ENCODE measurements at places on chromosomes 5 and 9. TPM values are rescaled to one million over a fixed set of nuclear protein-coding genes. Genes with fewer than 3 reads are reported as not detected.

The PKN3 gene
- 1.4 TPM for polyA plus RNA-seq

The ITGA2 gene
- polyA plus RNA-seq = not detected

The QRFP gene
- polyA plus RNA-seq = 0.07 TPM

The EPB41L4B gene
- not detected for polyA plus RNA-seq

The KCNV2 gene
- polyA plus RNA-seq = not detected

The ENTPD2 gene
- not detected for polyA plus RNA-seq

The ERMP1 gene
- polyA plus RNA-seq = 4.9 TPM

The DNM1 gene
- polyA plus RNA-seq = 0.63 TPM

The PALM2AKAP2 gene
- polyA plus RNA-seq = not detected

The CAMK2A gene
- not detected for polyA plus RNA-seq

The NELFB gene
- 47.1 TPM for polyA plus RNA-seq

The HTR1A gene
- not detected for polyA plus RNA-seq

The LCN1 gene
- polyA plus RNA-seq = not detected

The IL13 gene
- polyA plus RNA-seq = 0.14 TPM

The IFNB1 gene
- not detected for polyA plus RNA-seq

The TRPM3 gene
- not detected for polyA plus RNA-seq

The LSM11 gene
- polyA plus RNA-seq = 0.97 TPM

The ZNF79 gene
- 3.3 TPM for polyA plus RNA-seq

The PCAT7 gene
- polyA plus RNA-seq = not detected

The GRIA1 gene
- not detected for polyA plus RNA-seq

The SPRY4 gene
- polyA plus RNA-seq = 0.06 TPM

The PCYOX1L gene
- polyA plus RNA-seq = 19.4 TPM

The EPB41L4A gene
- polyA plus RNA-seq = 1.8 TPM

The SLC6A7 gene
- not detected for polyA plus RNA-seq

The LCN10 gene
- polyA plus RNA-seq = 93.0 TPM

Measured in B cell (primary cell).